SK-N-SH (cell line): ENCODE measurements at places on chromosomes 13 and 19. TPM values are rescaled to one million over a fixed set of nuclear protein-coding genes. Genes with fewer than 3 reads are reported as not detected.

Gene PLPP2
- 27.3 and 33.6 TPM in 2 replicates for polyA plus RNA-seq

Gene FUT1
- 0.03 and 0.08 TPM in 2 replicates for polyA plus RNA-seq

Gene ATP11A
- 2.9 and 4.1 TPM in 2 replicates for polyA plus RNA-seq

Gene GFY
- not detected in 2 replicates for polyA plus RNA-seq

Gene PODNL1
- 4.2 and 7.5 TPM in 2 replicates for polyA plus RNA-seq

DNA sequence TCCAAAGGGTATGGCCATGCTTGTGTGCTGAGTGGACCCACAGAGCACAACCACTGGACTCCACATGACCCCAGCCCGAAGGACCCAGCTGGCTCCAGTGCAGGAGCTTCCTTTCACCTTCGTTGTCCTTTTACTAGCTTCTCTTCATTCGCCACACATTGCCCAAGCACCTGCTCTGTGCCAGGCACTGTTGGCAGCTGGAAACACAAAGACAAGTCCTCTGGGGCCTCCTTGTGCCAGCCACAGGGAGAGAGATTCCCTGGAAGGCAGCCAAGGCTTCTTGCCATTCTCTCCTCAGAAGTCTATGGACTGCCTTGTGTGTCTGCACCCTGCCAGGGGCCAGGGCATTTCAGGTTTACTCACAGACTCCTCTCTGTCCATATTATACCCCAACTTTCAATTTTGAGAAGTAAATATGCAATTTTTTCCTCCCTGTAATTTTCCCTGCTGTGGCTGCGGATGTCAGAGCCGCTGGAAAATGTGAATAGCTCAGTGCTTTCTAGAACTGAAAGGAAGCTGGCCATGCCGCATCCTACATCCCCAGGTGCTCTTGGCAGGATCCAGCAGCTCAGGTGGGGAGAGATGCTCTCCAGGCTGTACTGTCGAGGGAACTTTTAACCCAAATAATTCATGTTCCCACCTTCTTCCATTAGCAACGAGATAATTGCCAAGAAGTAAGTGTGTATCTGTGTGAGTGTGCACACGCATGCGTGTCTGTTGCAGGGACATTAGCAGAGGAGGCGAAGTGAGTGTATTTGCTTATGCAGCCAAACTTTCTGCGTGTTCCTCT, 57.2 kb downstream of the CHST8 start:
- DNase-seq = peak; percentile 37

GRCh38 chr19:29119590-29119989, 93.4 kb downstream of the UQCRFS1 start:
- DNase-seq = peak; percentile 17

DNA sequence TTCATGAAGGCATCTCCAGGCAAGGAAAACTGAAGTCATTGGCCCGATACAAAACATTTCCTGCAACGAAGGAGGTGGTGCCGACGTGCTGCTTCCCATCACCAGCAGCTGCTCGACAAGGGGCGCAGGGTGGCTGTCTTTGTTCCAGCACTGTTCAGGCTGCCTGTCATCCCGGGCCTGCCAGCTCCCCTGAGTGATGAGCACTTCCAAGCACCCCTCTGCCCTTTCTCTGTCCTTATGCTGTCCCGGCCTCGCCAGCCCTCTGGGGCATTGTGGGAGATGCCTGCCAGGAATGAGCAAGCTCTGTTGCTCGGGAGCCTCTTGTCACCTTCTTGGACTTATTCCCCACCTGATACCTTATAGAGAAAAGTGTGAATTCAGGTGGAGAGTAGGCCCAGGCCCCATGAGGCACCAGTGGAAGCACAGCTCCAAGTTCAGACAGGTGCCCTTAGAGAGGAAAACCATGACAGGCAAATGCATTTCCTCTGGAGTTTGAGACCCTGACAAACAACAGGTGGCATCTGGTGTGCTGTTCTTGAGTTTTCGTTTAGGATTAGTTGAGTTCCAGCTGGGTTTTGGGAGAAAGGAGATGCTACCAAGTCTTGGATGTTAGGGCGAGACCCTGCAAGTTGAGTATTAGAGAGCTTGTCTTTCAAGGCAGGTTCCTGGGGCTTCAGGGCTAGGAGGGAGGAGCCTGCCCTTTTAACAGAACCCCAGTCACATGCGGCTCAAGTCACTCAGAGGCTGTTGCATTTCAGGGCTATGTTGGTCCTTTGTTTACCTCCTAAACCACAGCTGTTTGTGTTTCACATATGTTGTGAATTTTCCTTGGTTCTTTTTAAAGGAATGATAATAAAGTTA, 21.4 kb downstream of the BBC3 start:
- no peak for DNase-seq

DNA sequence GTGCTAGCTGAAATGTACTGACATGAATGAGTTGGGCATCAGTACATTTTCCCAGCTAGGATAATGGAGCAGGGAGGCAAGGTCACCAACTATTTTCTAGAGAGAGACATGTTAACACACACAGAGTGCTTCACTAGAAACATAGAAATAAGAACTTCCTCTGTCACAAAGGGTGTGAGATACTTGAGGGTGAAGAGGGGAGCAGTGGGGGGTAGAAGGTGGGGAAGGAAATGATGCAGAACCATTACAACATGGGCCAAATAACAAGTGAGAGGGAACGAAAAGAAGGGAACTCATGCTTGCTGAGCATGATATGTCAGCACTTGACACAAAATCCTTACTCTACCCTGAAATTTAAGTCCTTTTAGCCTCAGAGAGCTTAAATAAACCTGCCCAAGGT, 87.8 kb upstream of the RFC3 start:
- no peak for DNase-seq

DNA sequence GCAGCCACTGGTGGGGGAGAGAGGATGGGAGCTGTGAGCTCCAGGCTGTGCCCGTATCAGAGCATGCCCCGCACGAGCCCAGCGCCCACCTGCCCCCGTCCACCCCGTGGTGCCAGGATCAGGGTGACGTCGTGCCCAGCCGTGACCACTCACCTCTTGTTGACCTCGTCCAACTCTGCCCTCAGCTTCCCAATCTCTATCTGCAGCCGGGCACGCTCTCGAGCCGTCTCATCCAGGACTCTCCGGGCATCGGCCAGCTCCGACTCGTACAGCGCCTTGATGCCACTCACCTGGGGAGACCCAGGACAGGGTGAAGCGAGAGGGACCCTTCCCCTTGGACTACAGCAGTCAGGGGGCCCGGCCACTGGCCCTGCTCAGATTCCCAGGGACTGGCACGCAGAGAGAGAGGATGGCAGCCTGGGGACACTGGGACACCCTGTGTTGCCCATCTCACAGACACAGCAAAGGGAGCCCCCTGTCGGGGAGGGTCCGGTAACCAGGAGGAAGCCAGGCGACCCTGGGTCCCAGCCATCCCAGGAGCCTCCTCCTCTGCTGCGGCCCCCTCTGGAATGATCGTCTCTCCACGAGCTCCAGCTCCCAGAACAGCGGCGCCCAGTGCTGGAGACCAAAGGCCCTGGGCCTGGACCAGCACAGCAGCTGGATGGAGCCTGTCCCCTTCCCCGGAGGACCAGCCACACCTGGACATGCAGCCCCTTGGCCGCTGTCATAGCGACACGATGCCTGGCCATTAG, 12.3 kb downstream of the LMNB2 start:
- DNase-seq = no peak

DNA sequence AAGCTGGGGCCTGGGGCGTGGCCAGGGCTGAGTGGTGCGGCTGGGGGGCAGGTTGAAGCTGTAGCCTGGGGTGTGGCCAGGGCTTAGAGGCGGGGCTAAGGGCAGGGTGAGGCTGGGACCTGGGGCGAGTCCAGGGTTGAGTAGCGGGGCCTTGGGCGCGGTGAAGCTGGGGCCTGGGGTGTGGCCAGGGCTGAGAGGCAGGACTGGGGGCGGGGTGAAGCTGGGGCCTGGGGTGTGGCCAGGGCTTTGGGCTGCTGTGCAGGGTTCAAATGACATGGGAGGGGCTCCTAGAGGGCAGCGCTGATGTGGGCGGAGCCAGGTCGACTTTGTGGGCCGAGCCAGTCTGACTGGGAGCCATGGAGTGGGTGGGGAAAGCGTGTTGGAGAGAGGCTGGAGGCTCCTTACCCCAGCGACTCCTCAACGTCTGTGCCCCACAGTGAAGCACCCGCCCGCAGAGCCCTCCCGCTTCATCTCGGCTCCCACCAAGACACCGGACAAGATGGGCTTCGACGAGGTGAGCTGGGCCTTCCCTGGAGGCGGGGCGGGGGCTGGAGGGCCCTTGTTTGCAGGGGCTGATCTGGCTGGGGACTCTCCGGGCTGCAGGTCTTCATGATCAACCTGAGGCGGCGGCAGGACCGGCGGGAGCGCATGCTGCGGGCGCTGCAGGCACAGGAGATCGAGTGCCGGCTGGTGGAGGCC, 21.5 kb downstream of the COLGALT1 start:
- DNase-seq = peak; percentile 61

- DNase-seq = no peak
Observed at GRCh38 chr13:48588120-48588519, 55.2 kb upstream of the RCBTB2 start.

GRCh38 chr19:10258080-10258710, 6.2 kb downstream of the MRPL4 start:
- DNase-seq = no peak

GRCh38 chr13:59770451-59770850, 393.3 kb downstream of the DIAPH3 start:
- no peak for DNase-seq

GRCh38 chr13:53151336-53152056, 122.9 kb downstream of the OLFM4 start:
- DNase-seq = peak; percentile 54

- no peak for DNase-seq
Observed at GRCh38 chr13:107301724-107302374, 733.9 kb upstream of the ARGLU1 start.

GRCh38 chr13:40506592-40507446, 159.6 kb downstream of the FOXO1 start:
- no peak for DNase-seq

GRCh38 chr13:59494151-59494550, 669.6 kb downstream of the DIAPH3 start:
- DNase-seq = no peak

DNA sequence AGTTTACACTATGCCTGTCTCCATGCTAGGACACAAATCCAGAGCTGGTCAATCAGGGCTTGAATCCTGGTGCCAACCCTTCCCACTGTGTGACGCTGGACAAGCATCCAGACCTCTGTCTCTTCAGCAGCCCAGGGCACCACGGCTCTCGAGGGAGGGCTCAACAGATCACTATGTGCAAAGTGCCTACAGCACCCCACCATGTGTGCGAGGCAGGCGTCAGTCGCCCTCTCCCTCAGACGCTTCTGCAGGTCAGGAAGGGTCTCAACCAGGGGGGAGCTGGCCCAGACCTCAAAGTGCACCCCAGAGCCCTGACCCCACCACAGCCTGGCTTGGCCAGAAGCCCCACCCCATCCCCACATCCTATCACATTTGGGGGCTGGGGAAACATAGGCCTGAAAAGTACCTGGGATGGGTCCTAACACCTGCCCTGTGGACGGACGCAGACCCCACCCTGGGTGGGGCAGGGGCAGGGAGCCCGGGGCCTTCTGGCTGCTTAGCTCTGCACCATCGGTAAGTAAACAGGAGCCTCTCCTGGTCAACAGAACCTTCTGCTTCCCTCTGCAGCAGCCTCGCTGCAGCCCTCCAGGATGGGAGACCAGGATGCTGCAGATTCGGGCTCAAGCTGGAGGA, 2.9 kb upstream of the C2CD4C start:
- DNase-seq = no peak

DNA sequence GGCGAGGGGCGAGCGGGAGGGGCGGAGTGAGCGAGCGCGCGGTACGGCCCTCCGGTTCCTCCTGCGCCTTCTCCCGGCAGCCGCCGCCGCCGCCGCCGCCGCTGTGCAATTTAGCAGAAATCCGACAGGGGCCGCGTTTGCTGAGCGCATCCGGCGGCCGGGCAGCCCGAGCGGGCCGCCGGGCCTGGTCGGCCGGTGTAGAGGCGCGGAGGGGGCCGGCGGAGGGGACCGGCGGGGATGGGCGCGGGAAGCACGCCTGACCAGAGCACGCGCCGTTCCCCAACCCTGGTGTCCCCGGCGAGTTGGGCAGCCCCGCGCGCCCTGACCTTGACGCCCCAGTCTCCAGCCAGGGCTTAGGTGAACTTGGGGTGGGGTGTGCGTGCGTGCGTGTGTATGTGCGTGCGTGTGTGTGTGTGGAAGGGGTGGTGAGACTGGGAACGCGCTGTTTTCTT, 144.5 kb upstream of the ZNF536 start:
- peak; percentile 87 for DNase-seq

DNA sequence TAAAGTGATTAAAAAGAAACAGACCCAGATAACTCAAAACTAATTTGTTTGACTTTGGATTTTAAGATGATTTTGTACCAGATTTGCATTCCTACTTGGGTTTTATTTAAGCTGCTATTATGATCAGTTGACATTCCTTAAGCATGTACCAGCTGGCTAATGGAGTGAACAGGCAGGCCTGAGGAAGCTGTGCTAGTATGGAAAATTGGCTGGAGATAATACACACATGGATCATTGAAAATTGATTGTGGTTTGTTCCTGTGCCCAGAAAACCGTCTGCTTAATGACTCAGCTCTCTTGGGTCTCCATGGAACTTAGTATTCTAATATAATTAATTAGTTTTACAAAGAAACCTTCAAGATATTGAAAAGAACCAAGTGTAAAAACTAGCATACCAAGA, 22.6 kb downstream of the POLR1D start:
- DNase-seq = no peak

DNA sequence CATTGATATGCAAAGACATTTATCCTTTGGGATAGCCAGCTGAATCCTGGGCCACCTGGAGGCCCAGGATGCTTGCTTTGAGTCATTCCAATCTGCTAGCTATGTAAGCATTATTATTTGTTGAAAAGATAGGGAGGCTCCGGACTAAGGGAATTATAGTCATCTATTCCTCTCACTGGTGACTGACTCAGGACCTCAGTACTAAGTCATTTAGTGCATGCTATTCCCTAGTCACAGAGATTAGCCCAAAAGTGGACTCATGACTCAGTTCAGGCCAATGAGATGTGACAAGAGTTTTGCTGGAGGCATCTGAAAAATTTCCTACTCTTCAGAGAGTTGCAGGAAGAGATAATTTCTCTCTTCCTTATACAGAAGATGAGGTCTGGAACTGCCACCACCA, 67.9 kb upstream of the ITM2B start:
- DNase-seq = no peak

- no peak for DNase-seq
Observed at GRCh38 chr13:61774903-61775302, 359.3 kb upstream of the PCDH20 start.

DNA sequence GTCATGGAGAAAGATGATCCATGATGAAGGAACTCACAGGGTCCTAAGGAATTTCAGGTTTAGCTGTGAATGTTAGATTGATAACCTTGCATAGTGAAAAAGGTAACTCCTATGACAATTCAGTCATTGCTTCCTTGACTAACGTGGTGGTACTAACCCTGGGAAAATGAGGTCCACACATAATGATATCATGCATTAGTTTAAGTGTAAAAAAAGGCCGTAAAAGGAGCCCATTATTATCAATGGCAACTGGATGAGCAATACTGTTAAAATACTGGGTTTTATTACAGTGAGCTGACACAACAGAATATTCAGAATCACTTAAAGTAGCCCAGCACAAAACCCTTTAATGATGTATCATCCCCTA, 515.4 kb downstream of the DCT start:
- DNase-seq = no peak
